ENCODE measurements at places on chromosomes 1 and 21.

- DNase-seq = peak; percentile 22
These were observed 10.2 kb upstream of the HNRNPR start for GRCh38 chr1:23354245-23354644.

GRCh38 chr1:153903841-153904455, 18.8 kb downstream of the GATAD2B start:
- no peak for DNase-seq

GRCh38 chr1:88150330-88150729, 533.7 kb upstream of the PKN2 start:
- no peak for DNase-seq

DNA sequence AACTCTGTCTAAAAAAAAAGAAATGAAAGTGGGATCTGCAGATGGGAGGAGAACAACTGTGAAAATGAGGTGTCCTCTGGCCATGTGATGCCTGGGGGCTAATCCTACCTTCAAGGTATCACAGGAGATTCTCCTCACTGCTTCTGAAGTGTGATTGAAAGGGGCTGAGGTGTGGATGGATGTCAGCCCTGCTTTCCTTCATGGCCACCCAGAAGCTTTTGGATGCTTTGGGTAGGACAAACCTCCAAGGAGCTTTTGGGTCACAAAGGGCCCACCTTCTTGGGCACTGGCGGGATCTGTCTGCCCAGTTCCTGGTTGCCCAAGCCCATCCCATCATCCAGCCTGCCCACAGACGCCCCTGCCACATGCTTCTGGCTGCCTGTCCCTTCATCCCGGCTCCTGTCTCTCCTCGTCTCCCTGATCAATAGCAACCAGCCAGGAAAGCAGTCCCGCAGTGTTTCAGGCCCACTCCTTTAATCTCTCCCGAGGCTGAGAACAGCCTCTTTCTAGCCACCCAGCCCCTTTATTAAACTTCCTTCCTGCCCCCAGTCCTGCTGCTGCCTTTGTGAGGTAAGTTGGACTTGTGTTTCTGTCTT, 87.2 kb downstream of the MAN1C1 start:
- no peak for DNase-seq

DNA sequence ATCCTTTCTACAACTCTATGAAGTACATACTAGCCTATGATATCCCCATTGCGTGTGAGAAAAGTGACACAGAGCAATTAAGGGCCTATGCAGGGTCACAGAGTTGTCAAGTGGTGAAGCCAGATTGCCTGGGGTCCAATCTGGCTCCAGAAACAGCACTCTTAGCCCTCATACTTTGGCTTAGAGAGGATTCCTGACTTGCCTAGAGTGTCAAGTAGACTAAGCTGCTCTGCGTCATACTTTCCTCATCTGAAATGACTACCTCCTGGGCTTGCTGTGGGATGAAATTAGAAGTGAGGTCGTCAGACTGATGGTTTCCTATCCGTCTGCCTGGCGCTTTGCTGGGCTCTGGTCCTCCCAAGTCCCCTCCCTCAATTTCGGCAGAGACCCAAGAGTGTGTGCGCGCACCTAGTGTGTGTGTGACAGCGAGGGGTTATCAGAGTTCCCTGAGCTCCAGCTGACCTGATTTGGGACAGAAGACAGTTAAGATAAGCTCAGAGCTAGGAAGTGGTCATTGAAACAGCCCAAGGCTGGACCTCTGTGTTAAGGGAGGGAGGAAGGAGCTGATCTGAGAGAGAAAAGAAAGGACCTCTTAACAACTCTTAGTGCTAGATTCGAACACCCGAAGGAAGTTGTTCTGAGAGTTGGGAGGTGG, 5.4 kb upstream of the NUAK2 start:
- DNase-seq = no peak

GRCh38 chr1:81217058-81217457, 583.7 kb upstream of the ADGRL2 start:
- DNase-seq = no peak

- no peak for DNase-seq
These were observed 80.4 kb upstream of the SPATA6 start for GRCh38 chr1:48552420-48552819.

DNA sequence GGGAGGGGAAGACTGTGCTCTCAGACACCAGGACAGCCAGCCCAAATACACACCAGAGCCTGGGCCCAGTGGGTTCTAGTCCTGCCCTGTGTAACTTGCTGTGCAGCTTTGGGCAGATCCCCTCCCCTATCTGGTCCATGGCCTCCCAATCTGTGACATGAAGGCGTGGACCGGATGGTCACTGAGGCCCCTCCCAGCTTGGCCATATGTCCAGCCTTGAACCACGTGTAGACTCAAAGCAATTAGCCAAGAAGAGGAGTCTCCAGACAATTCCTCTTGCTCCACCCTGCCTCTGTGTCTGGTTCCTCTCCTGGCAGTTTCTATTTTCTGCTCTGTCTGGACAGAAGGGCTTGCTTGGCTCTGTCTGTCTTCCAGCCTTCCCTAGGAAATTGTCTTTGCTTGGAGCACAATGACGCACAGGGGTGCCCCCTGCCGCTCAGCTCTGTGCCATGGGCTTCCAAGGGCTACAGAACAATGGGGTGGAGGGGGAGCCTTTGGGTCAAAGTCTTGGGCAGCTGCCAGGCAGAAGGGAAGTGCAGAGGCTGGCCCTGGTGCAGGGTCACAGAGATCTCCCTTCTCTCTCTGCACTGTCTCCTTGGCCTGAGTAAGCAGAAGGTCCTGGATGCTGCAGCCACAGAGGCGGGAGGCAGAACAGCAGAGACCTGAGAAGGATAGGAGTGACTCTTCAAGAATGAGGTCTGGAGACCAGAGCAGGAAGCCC, 66.1 kb downstream of the TENT5C start:
- no peak for DNase-seq

- no peak for DNase-seq
These were observed 42.8 kb upstream of the JAK1 start for GRCh38 chr1:65009176-65009575.

DNA sequence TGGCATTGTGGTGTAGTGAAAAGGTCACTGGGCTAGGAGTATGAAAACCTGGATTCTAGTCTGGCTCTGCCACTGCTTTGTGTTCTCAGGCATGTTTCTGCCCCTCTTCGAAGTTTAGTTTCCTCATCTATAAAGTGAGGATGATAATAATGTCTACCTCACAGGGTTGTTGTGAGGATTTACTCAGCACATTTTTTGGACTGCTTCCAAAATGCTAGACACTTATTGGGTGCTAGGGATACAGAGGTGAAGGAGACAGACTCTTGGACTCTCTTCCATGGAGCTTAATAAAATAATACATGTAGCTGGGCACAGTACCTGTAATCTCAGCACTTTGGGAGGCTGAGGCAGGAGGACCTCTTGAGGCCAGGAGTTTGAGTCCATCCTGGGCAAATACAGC, 3.6 kb downstream of the KIF2C start:
- DNase-seq = no peak

GRCh38 chr1:108533351-108534083, 26.4 kb upstream of the EEIG2 start:
- DNase-seq = no peak

GRCh38 chr1:77594366-77595112, 87.9 kb downstream of the ZZZ3 start:
- no peak for DNase-seq

DNA sequence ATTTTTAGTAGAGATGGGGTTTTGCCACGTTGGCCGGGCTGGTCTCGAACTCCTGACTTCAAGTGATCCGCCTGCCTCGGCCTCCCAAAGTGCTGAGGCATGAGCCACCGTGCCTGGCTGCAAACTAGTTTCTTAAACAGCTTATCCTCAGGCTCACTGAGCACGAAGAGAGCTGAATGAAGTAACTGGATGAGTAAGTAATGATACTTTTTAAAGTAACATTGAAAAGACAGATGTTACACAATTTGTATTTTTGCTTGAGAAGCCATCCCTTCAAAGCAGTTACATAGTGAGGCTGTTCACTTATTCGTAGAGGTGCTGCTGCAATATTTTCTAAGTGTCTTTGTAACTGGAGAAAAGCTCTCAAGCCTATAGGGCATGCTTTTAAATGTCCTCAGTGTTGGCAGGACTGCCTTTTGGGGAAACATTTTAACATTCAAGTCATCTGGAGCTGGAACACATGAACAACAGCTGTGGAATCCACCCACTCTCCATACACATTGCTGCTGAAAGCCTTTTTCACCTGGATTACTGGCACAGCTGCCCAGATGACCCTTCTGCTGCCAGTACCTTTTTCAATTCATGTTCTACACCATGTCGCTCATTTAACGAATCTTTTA, 2.7 kb upstream of the YBX1 start:
- DNase-seq = no peak

- no peak for DNase-seq
These were observed 24.1 kb downstream of the NFYC start for GRCh38 chr1:40715491-40716059.

DNA sequence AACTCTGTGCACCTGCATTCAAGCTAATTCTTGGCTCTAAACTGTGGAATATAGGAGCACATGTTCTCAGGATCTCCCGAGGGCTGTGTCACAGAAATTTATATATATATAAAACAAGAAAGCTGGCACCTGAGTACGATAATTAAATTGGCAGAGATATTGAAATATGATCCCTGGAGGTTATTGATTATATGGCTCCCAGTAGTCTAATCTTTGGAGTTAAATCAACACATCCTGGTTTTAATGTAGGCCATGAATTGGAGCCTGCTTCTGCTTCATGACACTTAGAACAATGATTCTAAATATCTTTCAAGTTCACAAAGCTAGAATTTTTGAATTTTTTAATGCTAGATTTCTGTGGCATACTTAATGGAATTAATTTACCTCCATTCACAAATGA, 84.3 kb downstream of the CTH start:
- DNase-seq = no peak

GRCh38 chr1:28601696-28602095, 9.6 kb downstream of the RAB42 start:
- DNase-seq = no peak

DNA sequence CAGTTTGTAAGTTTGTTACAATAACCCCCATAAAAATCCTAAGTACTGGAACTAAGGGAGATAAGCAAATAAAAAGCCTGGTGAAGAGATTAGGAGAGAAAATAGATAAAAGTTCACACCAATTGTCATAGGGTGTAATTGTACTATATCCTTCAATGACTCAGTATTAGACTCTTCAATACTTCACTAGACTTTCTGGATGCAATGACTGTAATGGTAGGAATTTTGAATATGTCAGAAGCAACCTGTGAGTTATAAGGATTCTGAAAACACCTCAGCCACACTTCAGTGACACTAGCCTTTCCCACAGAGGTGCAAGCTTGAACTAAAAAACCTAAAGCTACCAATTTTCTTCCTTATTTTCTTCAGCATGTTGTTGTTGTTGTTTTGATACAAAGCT, 147.9 kb downstream of the PTGER3 start:
- DNase-seq = no peak

- no peak for DNase-seq
These were observed 1.1 kb upstream of the KIF21B start for GRCh38 chr1:201024625-201024998.

GRCh38 chr1:230030122-230030821, 36.8 kb upstream of the GALNT2 start:
- DNase-seq = no peak

- DNase-seq = no peak
These were observed 80.4 kb downstream of the RUNX1 start for GRCh38 chr21:34968414-34969333.

DNA sequence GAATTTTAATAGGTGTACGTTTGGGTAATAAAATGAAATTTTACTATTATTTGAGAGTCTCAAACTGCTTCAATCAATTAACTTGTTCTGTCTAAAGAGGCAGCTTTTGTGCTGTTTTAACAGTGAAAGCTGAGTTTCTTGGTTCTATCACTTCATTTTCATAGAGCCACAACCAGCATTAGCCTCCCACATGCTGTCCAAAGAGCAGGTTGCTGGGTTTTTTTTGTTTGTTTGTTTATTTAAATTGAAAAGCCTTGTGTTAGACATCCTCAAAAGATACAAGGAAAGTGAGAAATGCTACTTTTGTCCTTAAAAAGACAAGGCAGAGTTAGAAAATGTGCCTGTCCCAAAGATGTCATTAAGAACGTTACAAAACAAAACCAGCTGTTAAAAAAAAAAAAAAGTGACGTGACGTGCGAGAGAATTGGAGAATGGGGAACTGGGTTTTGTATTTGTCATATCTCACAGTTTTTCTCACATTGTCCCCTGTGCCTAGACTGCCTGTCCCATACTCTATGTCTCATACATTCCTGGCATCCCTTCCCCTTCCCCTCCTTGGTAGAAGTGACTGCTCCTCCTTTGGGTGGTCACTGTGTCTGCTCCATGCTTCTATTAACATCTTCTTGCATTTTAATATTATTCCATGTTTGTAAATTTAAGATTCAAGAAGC, 63.1 kb upstream of the CD34 start:
- DNase-seq = peak; percentile 48

- DNase-seq = no peak
These were observed 178.5 kb downstream of the ZC3H11B start for GRCh38 chr1:219434285-219434922.
